ENCODE measurements at places on chromosomes 12 and 14.

DNA sequence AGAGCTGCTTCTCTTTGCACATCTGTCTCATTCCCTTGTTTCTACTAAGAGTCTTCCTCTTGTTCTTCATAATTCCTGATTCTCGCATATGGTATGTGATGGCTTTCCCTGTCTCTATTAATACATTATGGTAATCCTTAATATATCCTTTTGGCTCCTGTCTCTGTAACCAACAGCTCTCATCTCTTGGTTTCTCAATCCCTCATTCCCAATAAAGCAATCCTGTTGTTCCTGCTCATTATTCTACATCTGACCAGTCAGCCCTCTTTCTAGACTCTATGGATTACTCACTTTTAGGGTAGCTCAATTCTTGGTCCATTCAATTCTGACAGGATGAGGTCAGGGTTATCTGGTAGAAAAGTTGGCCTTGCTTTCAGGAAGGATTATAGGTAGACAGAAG is 349.9 kb downstream of the LRIG3 start:
- no peak for DNase-seq

DNA sequence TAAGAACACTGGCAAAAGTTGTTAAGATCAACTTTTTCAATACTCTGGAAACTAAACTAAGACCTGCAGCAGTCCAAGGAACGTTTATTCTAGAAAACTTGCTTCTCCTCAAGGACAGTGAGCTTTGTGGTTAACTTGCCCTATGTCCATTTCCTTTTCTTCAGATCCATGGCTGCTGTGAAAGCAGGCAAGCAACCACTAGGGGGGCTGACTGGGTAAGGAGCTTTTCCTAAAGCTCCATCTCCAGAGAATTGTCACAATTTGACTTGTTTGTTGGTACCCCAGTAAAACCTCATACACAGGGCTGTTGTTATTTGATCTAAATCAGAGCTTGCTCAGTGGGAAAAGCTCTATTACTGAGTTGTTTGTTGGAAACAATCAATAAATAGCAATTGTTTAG is 10.1 kb upstream of the RPL10L start:
- DNase-seq: no peak

- DNase-seq: no peak
These were observed 97.1 kb upstream of the SRRM4 start for GRCh38 chr12:118884226-118884625.

DNA sequence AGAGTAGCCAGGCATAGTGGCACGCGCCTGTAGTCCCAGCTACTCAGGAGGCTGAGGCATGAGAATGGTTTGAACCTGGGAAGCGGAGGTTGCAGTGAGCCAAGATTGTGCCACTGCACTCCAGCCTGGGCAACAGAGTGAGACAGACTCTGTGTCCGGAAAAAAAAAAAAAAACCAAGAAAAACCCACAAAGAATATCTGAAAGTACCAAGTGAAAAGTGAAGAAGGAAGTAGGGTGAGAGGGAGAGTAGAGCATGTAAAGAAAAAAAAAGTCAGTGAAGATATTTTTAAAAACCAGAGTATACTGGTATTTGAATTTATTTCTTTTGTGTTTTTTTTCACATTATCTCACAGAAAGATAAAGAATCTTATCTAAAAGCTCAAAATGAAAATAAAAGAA is 43.3 kb upstream of the ISM2 start:
- DNase-seq: no peak

GRCh38 chr12:57226588-57227314 is 2.8 kb upstream of the SHMT2 start:
- DNase-seq: no peak
